ENCODE measurements at places on chromosomes 3 and 15.
A peak's percentile ranks its signal among the peaks of the same experiment; 100 is the strongest.

- DNase-seq: no peak
Measured at GRCh38 chr3:72341920-72342319, 506.3 kb downstream of the SHQ1 start.

GRCh38 chr3:8589880-8590556 is 54.6 kb downstream of the SSUH2 start:
- no peak for DNase-seq

DNA sequence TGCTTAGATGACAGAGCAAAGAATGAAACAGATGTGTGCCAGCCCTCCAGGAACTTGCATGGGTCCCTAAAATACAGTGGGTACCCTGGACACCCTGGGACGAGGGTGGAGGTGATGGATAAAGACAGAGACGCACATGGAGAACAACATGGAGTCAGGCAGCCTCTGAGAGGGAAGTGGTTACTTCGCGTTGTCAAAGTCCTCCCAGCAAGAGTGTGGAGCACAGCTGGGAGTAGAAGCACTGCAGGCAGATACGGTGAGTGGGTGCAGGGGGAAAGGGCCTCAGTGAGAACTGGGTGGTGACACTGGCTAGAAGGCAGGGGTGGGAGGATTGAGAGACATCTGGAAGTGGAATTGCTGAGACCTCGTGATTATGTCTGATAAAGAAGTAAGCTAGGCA is 70.8 kb upstream of the PRR20G start:
- DNase-seq: no peak

DNA sequence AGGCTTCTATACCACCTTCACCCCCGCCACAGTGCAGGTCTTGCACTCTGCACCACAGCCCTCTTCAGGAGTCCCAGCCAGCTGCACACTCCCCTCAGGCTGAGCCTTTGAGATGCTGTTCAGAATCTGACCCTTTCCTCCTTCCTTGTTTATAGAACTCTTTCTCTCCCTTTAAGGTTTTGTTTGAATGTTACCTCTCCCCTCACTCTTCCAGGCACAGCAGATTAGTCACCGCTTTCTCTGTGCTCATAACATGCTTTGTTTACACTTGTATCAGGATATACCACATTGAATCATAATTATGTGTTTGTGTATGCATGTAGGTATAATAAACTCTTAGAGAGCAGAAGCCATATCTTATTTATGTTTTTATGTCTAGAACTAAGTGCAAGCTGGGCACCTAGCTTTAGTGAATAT is 168.4 kb upstream of the BCL6 start:
- no peak for DNase-seq

- no peak for DNase-seq
Measured at GRCh38 chr3:105093371-105094252, 273.1 kb upstream of the ALCAM start.

DNA sequence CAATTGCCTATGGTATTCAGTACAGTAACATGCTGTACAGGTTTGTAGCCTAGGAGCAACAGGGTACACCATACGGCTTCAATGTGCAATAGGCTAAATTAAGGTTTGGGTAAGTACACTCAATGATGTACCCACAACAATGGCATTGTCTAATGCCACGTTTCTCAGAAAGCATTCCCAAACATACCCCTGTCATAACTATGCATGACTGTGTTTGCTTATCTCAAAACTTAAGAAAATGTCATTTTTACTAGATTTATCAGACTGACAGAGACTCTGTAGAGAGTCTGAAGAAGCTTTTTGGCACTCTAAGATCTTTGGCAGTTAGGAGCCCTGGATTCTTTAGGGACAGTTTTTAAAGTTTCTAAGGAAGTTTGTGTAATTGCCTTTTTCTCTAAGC is 59.9 kb downstream of the MECOM start:
- no peak for DNase-seq

DNA sequence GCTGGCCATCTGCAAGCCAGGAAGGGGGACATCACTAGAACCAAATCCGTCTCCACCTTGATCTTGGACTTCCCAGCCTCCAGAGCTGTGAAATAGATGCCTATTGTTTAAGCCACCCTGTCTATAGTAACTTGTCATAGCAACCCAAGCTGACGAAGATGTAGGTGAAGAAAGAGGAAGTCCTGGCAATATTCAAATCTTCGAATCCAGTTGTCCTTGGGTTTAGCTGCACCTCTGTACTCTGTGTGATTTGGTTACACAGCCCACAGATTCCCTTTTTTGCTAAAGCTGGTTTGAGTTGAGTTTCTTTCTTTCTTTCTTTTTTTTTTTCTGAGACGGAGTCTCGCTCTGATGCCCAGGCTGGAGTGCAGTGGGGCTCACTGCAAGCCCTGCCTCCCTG is 68.0 kb upstream of the XCR1 start:
- DNase-seq: peak; percentile 49

DNA sequence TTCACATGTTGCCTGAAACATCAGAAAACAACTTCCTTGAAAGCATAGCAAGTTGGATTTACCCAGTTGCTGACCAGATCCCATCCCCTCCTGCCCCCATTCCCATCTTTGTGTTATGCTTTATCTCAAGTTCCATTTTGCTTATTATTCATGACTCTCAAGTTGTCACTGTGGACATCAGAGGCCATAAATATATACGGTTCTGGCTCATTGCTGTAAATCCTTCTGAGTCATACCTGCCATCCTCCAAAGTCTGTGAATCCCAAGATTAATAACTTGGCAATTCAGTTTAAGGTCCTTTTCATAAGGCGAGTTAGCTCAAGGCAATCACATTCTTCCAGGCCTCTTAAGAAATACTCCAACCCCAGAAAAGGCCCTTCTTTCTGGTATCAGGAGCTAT is 126.2 kb upstream of the C2CD4B start:
- DNase-seq: no peak

DNA sequence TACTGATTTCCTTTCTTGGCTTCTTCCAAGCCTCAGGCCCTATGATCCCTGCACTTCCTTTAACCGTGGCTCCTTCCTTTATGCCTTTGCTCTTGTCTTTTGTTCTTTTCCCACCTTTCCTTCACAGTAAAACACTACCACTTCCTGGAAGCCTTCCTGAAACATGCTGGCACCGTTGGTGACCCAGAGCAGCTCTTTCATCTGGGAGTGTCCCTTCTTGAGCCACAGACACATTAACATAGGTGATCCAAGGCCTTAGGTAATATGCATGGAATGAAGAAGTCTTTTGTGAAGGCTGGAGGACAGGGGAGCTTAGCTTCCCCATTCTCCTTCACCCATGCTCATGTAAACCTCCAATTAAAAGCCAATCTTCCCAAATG is 39.4 kb downstream of the AMOTL2 start:
- DNase-seq: no peak

- DNase-seq: no peak
Measured at GRCh38 chr3:143241481-143241951, 121.9 kb downstream of the CHST2 start.

GRCh38 chr3:39435006-39435748 is 28.7 kb downstream of the RPSA start:
- no peak for DNase-seq

DNA sequence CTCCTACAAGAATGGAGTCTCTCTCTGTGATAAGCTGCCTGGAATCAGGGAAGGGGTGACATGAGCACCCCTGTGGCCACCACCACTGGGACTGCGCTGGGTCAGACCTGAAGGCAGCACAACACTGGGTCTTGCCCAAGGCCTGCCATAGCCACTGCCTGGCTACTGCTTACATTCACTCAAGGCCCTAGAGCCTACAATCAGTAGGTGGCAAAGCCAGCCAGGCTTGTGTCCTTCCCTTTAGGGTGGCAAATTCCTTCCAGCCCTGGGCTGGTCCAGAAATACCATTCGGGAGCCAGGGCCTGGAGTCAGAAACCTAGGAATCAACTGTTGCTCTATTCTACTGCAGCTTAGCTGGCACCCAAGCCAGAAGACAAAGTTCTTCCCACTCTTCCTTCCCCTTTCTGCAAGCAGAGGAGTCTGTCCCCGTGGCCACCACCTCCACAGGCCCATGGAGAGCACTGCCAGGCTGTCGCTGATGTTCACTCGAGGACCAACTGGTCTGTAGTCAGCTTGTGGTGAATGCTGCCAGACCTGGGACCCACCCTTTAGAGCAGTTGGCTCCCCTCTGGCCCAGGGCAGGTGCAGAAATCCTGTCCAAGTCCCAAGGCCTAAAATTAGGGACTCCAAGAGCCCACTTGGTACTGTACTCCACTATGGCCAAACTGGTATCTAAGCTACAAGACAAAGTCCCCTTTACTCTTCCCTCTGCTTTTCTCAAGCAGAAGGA is 307.4 kb downstream of the THSD4 start:
- no peak for DNase-seq

DNA sequence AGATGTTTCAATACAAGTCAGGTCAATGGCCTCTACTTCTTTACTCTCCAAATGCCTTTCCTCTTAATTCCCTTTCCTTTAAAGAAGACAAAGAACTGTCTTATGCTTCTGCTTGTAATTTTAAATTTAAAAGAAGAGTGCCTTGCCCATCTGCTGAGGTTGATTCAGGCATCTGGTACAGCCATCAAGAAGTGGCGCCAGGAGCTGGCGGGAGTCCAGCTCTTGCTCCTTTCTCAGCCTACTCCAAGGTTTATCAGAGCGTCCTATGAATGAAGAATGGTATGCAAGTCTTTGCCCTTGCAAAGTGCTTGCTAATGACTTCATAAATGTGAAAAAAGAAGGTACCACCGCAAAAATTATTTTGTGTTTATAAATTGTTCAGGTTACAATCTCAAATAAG is 294.6 kb upstream of the TGFBR2 start:
- no peak for DNase-seq

DNA sequence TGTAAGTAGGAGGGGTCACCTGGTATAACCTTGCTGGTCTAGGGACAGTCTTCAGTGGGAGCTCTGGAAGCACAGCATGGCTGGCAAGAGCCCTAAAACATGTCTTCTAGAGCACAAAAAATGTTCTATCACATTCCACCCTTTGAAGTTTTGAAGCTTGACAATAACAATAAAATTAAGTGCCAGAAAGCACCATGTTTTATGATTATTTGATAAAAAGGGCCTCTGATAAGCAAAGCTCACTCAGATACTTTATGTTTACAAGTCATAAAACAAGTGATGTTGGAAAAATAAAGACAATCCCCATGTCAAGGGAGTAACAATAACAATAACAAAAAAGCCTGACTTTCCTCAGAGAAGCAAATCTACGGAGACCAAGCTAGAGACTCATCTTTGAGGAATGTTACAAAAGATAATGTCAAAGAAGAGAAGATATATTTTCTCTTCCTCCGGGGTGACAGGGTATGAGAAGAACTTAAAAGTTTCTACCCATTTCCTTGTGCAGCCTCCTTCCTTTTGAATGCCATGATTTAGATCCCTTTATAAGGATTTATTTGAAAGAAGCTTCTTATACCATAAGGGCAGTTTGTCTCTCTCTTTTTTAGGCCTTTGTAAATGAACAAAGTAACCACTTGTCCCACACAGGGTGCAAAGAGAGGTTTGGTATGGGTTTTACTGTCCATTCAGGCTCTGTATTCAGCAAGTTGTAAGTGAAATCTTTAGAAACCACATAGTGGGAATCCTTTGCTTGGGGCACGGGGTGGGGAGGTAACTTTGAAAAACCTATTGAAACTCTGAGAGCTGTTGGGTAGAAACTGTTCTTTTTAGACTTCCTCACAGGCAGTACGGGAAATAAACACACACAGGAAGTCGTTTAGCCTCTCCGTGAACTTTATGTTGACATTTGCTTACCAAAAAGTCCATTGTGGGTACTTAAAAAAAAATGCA is 109.6 kb upstream of the RBMS3 start:
- DNase-seq: no peak

DNA sequence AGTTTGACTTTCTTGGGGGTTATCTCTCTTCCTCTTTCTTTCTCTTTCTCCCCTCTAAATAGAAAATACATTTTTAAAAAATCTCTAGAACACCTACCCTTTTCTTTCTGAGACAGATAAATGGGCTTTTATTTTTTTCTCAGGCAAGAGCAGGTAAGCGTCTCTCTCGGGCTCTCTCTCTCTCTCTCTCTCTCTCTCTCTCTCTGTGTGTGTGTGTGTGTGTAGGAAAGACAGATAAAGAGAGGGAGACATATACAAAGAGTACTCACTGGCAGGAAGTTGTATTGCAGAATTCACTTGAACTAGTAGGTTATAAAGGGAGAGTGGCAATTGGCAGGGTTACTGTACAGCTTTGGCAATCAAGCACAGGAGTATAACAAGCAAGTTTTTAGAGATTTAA is 118.1 kb upstream of the LSAMP start:
- DNase-seq: no peak

GRCh38 chr3:151501923-151502632 is 41.2 kb upstream of the IGSF10 start:
- DNase-seq: no peak
